ENCODE measurements at places on chromosomes 4 and X. TPM values are rescaled to one million over a fixed set of nuclear protein-coding genes. Genes with fewer than 3 reads are reported as not detected.

GPRASP3 gene
- 4.5 TPM for total RNA-seq

APELA gene
- 0.25 TPM for total RNA-seq

GRCh38 chr4:136909626-136910025 lies 622.7 kb downstream of the PCDH18 start:
- DNase-seq = peak; percentile 14
- H3K27ac ChIP-seq = no peak overlapping the region

GRCh38 chr4:114911111-114911510 lies 202.3 kb downstream of the NDST4 start:
- no peaks in the 10 kb centered on the region for H3K36me3 ChIP-seq
- no peak overlapping the region for H3K27ac ChIP-seq
- no peaks in the 10 kb centered on the region for H3K27me3 ChIP-seq
- no peak for DNase-seq
- H3K4me3 ChIP-seq = no peak overlapping the region
- H3K4me1 ChIP-seq = no peaks in the 10 kb centered on the region

GRCh38 chr4:17562157-17562556 lies 14.8 kb upstream of the LAP3 start:
- H3K36me3 ChIP-seq = no peaks in the 10 kb centered on the region
- DNase-seq = no peak
- H3K4me1 ChIP-seq = no peaks in the 10 kb centered on the region

- H3K27me3 ChIP-seq = no peaks in the 10 kb centered on the region
- H3K4me3 ChIP-seq = no peak overlapping the region
- H3K36me3 ChIP-seq = no peaks in the 10 kb centered on the region
Observed at GRCh38 chr4:26074712-26075430, 160.9 kb downstream of the SMIM20 start.

DNA sequence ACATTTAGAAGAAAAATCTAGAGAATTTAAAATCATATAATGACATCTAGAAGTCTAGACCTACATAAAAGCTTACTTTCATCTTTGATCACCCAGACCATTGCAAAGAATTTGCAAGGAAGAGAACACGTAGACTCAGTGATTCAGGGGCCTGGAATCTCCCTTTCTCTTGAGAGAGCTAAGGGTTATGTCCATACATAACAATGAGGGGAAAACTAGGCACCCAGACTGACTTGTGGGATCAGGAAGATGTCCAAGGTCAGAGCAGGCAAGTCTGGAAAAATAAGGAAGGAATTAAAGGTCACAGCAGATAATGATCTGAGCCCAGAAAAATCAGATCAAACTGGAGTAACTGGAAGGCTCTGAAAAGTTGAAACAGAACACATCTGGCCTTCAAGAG lies 198.4 kb upstream of the SFRP2 start:
- no peak for DNase-seq
- H3K27me3 ChIP-seq = no peaks in the 10 kb centered on the region
- H3K27ac ChIP-seq = no peak overlapping the region
- H3K4me1 ChIP-seq = no peaks in the 10 kb centered on the region
- H3K4me3 ChIP-seq = no peak overlapping the region
- no peaks in the 10 kb centered on the region for H3K36me3 ChIP-seq

- no peak overlapping the region for H3K27ac ChIP-seq
- DNase-seq = no peak
- no peak overlapping the region for H3K4me3 ChIP-seq
- no peaks in the 10 kb centered on the region for H3K4me1 ChIP-seq
- H3K36me3 ChIP-seq = no peaks in the 10 kb centered on the region
Observed at GRCh38 chrX:148441387-148441786, 59.0 kb upstream of the AFF2 start.

DNA sequence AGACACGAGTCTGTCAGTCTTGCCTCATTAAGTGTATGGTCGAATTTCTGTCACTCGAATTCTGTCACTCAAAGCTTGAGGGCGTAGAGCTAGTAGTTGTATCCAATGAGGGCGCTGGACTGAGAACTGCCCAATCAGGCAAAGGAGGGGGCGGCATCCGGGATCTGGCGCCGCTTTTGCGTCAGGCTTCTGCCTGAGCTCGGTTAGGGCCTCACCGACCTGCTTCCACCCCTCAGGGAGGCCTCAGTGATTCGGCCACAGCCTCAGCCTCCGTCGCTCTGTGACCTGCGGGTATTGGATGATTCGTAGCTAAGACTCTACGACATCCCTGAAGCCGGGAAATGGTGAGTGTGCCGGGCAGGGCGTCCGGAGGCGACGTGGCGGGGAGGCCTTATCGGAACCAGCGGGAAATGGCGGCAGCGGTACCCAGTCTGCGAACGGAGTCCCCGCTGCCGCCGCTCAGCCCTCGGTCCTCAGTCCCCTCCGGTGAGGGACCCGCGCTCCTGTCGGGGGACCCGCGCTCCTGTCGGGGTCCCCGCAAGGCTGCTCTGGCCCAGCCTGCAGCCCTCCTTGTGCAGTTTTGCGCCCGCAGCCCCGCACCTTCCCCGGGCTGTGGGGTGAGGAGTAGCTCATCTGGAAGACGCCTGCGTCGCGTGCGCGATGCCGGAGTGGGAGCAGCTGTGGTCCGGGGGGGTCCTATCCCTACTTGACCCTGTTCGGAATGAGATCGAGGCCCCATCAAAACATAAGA lies 88.3 kb downstream of the ZNF718 start:
- H3K4me1 ChIP-seq = no peaks in the 10 kb centered on the region
- peak overlapping the region; percentile 79 for H3K4me3 ChIP-seq
- peak; percentile 95 for DNase-seq

GRCh38 chr4:94497690-94498089 lies 45.9 kb downstream of the PDLIM5 start:
- no peaks in the 10 kb centered on the region for H3K36me3 ChIP-seq
- H3K27ac ChIP-seq = no peak overlapping the region
- no peaks in the 10 kb centered on the region for H3K4me1 ChIP-seq
- no peaks in the 10 kb centered on the region for H3K27me3 ChIP-seq
